Sciatic nerve (tissue), 2 donors: ENCODE measurements at places on chromosomes 3 and 15.

GRCh38 chr3:12553921-12554391 is 2.9 kb upstream of the MKRN2 start:
- DNase-seq, result no peak

DNA sequence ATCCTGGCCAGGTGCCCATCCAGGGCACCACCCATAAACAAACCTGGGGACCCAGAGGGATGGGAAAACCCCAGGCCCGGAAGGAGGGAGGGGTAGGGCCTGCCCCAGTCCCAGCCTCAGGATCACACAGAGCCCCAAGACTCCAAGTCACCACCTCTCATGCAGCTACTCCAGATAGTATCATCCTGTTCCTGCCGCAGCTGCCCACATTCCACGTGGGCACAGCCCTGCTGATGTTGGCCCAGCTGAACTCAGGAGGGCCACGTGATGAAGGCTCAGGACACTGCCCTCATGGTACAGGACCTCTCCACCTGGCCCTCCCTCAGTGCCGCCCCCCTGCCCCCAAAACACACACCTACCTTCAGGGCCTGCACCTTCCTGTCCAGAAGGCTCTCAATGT is 69.5 kb downstream of the CACNA2D2 start:
- no peak for DNase-seq

DNA sequence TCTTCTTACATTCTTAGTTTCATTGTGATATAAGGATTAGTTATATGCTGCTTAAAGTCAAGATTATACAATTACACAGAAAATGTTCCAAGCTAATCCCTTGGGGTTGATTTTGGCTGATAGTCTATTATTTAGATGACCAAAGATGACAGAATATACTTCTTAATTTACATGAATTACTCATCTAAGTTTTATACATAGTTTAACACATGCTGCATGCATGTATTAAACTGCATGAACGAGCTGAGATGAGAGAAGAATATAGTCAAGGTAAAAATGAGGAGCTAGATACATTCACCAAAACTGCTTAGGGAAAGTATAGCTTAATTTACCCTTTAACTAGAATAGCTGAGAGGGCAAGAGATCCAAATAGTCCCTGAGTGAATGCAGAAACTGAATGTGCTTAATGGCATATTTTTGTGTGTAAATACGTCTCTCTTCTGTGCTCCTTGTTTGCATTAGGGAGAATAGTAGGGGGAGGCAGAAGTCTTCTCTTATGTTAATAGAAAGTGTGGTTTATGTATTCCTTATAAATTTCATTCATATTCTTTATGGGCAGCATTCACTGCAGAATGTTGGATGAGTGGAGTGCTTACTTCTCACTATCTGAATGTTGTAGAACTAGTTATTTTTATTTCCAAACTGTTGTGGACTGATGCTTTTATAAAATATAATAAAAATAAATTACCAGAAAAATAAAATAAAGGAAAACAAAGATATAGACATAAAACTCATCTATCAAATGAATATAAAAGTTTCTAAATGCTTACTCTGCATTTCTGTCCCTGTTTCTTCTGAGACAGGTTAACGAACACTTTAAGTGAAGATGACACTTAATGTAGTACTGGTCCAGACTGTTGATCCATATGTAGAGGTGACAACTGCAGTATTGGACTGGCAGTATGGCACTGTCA is 327.8 kb downstream of the RBMS3 start:
- DNase-seq, result no peak

DNA sequence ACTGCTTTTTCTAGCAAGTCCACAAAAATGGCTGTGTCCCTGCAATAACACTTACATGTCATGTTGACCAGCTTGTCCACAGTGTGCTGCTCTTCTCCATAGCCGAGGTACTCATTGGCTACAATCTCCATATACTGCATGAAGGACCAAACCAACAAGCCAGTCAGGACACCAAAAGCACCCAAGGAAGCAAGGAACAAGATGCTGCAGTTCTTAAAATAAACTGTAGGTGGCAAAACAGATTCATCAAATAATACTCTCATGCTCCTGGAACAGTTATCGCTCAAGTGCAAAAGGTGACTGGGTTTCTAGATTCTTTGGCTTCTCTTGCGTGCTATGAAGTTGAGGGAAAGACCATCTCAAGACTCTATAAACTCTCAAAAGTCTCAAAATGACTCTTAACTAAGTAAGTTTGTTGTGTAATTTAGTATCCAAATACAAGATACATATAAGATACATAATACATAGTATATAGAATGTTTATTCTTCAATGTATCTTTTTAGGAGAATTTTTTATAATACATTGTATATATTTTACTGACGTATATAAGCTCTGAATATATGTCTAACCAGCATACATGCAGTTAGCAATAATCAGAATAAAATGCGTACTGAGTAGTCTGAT is 57.0 kb downstream of the NEK10 start:
- no peak for DNase-seq

- DNase-seq, result no peak
These were observed 241.6 kb downstream of the GAP43 start for GRCh38 chr3:115864911-115865310.

DNA sequence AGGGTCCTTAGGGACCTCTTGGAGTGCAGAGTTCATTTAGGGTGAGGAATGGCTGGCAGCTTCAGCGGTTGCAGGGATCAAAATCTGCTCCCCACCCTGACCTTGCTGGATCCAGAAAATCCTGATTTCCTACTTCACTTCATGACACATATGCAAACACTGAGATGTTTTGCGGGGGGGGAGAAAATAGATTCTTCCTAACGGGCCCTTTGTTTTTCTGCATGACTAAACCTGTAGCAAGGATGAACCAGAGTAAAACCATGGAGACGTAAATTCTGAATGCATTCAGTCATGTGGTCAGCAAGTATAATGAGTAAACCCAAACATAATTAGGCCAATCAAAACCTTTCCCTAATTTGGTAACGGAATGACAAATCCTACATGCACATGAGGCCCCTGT is 20.0 kb upstream of the RBP1 start:
- DNase-seq, result no peak

GRCh38 chr3:99965077-99965476 is 147.4 kb downstream of the CMSS1 start:
- no peak for DNase-seq
